Activated CD8-positive, alpha-beta memory T cell treated with anti-CD3 and anti-CD28 coated beads for 1 hour (primary cell): ENCODE measurements at places on chromosomes 2 and 18.

GRCh38 chr2:81835321-81836000, 1530.9 kb upstream of the LRRTM1 start:
- DNase-seq: no peak

- no peak for DNase-seq
These were observed 83.5 kb downstream of the SKA1 start for GRCh38 chr18:50458366-50458765.

GRCh38 chr2:42101206-42102023, 53.6 kb downstream of the PKDCC start:
- DNase-seq: peak; percentile 50

GRCh38 chr2:84959566-84960506, 11.1 kb upstream of the KCMF1 start:
- no peak for DNase-seq

- DNase-seq: no peak
These were observed 2.8 kb upstream of the KLHL14 start for GRCh38 chr18:32775628-32776027.

GRCh38 chr2:72770879-72771461, 54.9 kb downstream of the EXOC6B start:
- peak; percentile 13 for DNase-seq

DNA sequence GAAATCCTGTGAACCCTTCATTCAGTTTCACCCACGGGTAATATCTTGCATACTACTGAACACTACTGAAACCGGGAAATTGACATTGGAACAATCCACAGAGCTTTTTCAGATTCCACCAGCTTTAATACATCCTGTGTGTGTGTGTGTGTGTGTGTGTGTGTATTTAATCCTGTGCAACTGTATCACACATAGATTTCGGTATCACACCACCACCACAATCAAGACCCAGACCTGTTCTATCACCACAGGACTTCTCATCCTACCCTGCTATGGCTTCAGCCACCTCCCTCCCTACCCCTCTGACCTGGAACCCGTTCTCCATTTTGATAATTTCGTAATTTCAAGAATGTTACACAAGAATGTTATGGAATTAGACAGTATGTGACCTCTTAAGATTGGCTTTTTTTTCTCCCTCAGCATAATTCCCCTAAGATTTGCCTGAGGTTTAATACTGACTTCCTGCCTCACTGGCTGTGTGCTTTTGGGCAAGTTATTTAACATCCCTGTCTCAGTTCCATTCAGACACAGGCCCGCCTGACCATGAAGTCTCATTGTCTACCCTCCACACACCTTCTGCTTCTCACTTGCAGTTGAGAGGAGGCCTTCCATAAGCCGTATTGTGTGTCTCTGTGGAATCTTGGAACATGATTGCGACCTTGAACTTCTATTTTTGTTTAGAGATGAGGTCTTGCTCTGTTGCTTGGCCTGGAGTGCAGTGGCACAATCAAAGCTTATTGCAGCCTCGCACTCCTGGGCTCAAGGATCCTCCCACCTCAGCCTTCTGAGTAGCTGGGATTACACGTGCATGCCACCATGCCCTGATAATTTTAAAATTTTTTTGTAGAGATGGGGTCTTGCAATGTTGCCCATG, 14.4 kb upstream of the TMEM131 start:
- no peak for DNase-seq

GRCh38 chr2:149167941-149168340, 129.4 kb downstream of the LYPD6B start:
- no peak for DNase-seq

DNA sequence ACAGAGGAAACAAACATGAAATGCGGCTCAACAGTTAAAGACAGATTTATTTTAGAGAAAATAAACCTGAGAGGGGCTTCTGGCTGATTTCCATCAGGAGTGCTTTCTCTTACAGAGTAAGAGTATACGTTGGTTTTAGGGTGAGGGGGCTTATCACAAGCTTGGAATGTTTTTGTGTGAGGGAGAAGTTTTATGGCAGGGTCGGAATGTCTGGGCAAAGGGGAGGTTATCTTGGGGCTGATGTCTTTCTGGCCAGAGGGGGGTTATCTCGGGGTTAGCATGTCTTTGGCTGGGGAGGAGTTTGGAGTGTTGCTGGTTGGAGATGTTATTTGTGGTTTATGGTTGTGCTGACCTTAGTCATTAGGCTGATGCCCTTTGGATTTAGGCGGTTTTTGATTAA, 22.1 kb downstream of the PTRHD1 start:
- no peak for DNase-seq

DNA sequence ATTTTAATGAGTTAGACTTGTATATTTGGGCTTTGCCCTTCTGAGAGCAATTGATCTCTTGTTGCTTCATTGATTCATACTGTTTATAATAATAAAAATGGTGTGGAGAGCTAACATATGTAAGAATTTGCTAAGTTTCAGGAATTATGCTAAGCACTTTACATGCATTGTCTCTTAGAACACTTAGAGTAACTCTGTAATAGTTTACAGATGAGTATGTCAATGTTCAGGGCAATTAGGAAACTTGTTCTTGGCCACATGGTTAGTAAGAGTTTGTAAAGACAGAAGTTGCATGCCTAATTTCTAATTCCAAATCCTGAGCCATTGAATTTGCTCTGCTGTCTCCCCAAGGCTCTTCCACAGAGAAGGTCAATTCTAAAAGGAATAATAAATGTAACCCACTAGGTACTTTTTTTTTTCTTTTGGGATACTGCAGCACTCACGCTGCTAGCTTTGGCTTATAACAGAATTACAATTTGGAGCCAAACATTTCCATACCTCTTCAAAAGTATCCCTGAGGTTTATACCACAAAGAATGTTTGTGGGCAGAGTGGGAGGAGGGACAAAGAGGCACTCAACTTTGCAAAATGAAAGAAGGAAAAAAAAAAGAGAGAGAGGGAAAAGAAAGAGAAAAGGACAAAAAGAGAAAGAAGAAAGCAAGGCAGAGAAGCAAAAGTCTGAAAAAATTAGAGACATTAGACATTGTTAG, 232.4 kb downstream of the CALCRL start:
- no peak for DNase-seq

DNA sequence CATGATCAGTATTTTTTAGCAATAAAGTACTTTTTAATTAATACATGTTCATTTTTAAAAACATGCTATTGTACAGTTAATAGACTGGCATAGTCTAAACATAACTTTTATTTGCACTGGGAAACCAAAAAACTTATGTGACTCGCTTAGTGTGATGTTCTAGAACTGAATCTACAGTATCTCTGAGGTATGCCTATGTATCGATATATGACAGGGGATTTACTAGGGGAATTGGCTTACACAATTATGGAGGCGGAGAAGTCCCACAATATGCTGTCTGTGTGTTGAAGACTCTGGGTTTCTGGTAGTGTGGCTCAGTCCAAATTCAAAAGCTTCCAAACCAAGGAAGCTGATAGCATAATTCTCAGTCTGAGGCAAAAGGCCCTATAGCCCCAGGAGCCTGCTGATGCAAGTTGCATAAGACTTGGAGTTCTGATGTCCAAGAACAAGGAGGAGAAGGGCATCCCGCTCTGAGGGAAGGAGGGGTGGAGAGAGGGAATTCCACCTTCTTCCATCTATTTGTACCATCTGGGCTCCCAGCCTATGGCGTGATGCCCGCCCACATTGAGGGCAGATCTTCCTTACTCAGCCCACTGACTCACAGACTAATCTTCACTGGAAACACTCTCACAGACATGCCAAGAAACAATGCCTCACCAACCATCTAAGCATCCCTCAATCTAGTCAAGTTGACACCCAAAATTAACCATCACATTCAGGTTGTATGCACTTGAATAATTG, 27.5 kb downstream of the ZNF638 start:
- no peak for DNase-seq

GRCh38 chr2:46389417-46389916, 89.9 kb upstream of the TMEM247 start:
- no peak for DNase-seq

- DNase-seq: no peak
These were observed 38.1 kb downstream of the AGFG1 start for GRCh38 chr2:227509824-227510619.

- peak; percentile 74 for DNase-seq
These were observed at the start of the genes C18orf54 and STARD6 for GRCh38 chr18:54357660-54358494. C18orf54 (plus strand) TSS chr18:54357906; CDS start chr18:54360573, 2,667 bp downstream. STARD6 (minus strand) TSS chr18:54357858; CDS start chr18:54354573, 3,285 bp downstream.

DNA sequence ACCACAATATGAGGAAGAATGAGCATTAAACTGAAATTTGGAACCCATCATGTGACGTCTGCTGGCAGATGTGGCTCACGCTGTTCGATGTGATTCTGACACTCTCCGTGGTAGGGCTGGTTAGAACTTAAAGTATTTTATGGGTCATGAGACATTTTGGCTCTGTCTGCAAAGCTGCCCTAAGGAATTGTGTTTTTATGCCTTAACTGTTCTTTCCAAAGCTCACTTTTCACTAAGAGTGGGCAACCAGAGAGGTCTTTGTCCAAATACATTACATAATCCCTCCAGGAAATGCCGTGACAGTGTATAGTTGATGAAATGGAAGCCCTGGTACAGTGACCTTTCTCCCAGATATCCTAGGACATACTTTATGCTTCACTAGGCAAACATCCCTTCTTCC, 119.1 kb downstream of the AQP4 start:
- DNase-seq: no peak

GRCh38 chr2:55965276-55965675, 41.7 kb upstream of the EFEMP1 start:
- DNase-seq: no peak

- DNase-seq: no peak
These were observed 14.5 kb downstream of the TMEM247 start for GRCh38 chr2:46493971-46494250.

DNA sequence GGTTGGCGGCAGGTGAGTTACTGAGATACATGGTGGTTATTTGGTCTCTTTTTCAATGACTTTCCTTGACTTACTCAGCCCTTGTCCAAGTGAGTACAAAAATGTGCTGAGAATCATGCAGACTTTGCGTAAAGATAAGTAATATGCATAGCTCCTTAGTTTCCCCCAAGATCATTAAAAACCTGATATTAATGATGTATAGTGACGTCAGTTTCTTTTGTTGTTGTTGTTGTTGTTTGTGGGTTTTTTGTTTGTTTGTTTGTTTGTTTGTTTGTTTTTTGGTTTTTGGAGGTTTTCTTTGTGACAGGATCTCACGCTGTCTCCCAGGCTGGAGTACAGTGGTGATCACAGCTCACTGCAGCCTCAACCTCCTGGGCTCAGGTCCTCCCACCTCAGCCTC, 14.9 kb upstream of the FTCDNL1 start:
- DNase-seq: no peak

DNA sequence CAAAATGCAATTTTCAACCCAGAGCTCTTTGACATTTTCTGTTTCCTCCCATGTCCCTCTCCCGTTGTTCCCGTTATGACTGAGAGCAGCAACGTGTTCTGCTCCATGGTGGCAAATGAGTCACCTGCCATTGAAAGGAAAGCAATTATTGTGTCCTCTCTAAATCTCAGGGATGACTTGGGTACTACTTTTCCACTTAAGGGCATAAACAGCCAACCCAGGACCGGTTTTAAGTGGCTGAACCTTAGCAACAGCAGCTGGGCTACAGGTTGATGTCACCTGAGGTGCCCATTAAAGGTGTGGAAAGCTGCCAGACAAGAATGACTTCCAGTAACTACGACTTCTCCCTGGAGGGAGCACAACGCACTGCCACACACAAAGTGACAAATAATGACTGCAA, 236.8 kb downstream of the NCKAP5 start:
- DNase-seq: no peak

DNA sequence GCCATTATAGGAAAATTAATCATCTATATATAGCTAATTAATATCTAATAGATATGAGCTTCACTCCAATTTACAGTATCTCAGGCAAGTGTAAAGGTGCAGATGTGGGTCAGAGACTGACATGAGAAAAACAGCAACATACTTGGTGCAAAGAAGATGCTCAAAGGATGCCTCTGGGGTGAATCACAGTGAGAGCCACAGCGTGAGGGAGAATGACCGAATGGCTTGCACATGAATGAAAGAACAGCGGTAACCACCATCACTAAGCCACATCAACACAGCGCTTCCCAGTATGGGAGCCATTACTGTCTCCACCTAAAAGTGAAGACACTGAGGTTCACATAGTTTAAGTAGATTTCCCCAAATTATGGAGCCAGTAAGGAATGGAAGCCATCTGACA, 423.4 kb upstream of the ID2 start:
- DNase-seq: no peak
